Right cardiac atrium (tissue), 5 donors: ENCODE measurements at places on chromosomes 4 and X. TPM values are rescaled to one million over a fixed set of nuclear protein-coding genes. Genes with fewer than 3 reads are reported as not detected.

DNA sequence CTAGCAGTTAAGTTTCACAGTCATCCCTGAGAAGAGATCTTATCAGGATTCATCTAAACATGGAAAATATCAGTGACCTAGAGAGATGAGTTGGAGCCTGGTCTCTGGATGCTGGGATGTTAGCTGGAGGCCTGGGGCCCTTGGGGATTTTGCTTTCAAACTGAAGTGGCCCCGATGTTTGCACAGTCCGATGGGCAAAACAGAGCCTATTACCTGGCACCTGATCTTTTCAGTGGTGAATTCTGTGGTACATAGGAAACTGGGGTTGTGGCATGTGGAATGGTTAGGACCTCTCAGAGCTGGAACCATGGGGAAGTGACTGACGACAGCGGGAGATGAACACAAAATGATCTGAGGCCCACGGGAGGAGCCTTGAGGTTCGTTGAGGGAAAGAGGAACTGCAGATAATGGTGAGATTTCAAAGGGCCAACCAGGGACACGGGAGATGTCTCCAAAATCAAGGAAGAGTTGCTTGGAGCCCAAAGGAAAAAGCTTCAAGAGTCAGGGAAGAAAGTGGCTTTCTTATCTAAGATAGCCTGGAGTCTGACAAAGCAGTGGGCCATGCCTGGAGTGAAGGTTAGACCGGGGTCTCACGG, 17.8 kb upstream of the TENM3 start:
- no peak for DNase-seq

Gene ODAPH
- total RNA-seq, result not detected

Gene CT45A1
- not detected for total RNA-seq

Gene CTAG1B
- not detected for total RNA-seq

DNA sequence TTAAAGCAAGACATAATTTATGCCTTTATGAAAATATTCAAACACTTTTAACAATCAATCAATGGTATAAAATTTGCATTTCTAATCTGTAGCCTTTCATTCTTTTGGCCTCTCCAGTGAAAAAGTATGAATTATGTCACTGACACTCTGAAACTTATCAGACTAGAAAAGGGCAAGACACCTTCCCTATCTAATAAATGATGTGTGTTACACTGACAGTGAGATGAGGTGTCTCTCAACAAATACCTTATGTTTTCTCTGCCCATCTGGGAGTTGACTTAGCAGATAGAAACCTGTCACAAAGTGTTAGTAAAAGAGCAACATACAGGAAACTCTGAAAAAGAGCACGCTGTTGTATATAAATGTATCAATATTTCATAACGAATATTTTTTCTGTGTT, 94.2 kb upstream of the TECRL start:
- DNase-seq, result no peak

- no peak for DNase-seq
Measured at GRCh38 chrX:23864742-23865326, 42.9 kb downstream of the APOO start.

GRCh38 chr4:7006411-7006810, 36.8 kb upstream of the TADA2B start:
- no peak for DNase-seq

Gene TLR7
- total RNA-seq, result 0.25 TPM

DNA sequence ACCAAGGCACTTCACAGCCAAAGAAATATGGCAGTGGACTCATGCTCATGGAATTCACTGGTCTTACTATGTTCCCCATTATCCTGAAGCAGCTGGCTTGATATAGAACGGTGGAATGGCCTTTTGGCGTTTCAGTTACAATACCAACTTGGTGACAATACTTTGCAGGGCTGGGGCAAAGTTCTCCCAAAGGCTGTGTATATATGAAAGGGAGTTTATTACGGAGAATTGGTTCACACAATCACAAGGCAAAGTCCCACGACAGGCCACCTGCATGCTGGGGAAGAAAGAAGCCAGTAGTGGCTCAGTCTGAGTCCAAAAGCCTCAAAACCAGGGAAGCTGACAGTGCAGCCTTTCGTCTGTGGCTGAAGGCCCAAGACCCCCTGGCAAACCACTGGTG, 50.8 kb upstream of the SMARCAD1 start:
- DNase-seq, result no peak

- no peak for DNase-seq
Measured at GRCh38 chrX:16528620-16529019, 121.3 kb upstream of the S100G start.

DNA sequence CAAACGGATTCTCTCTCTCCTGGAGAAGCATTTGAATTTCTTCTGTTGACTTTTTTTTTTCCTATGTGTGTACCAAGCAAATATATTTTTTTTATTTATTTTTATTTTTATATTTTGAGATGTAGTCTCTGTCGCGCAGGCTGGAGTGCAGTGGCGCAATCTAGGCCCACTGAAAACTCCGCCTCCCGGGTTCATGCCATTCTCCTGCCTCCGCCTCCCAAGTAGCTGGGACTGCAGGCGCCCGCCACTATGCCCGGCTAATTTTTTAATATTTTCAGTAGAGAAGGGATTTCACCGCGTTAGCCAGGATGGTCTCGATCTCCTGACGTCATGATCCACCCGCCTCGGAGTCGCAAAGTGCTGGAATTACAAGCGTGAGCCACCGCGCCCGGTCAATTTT, 549.5 kb upstream of the GNPDA2 start:
- DNase-seq, result no peak

- DNase-seq, result no peak
Measured at GRCh38 chrX:44062840-44063239, 89.7 kb upstream of the NDP start.

Gene ARMCX2
- 46.6 TPM for total RNA-seq

DNA sequence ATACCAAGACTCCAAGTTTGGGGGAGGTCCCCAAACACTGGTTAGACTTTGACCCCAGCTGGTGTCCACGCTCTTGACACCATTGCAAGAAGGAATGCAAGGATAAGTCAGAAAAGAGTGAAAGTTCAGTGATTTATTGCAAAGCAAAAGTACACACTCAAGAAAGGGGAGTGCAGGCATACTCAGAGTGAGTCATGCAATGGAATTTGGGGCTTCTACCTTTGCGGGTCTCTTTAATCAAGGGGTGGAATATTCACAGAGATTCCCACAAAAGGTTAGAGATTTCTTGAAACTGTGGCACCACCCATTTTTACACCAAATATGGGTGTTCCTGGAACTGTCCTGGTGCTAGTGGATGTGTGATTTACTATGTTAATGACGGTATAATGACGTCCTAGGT, 5.2 kb upstream of the SMIM10L2A start:
- DNase-seq, result no peak

DNA sequence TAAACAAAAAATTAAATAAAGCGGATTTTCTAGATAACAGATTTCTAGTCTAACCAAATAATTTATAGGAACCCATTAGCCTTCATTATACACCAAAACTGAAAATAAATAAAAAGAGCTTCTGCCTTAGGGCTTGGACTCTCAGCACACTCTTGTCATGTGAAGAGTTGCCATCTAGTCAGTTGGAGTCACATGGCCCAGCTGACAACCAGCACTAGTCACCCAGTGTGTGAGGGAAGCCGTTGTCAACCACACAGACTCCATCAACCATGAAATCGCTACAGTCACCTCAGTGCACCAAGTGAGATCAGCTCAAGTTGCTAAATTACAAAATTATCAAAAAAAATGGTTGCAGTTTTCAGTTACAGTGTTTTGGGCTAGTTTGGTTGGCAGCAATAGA, 470.0 kb downstream of the GASK1B start:
- no peak for DNase-seq

- DNase-seq, result no peak
Measured at GRCh38 chrX:38754102-38754790, 47.0 kb upstream of the MID1IP1 start.

DNA sequence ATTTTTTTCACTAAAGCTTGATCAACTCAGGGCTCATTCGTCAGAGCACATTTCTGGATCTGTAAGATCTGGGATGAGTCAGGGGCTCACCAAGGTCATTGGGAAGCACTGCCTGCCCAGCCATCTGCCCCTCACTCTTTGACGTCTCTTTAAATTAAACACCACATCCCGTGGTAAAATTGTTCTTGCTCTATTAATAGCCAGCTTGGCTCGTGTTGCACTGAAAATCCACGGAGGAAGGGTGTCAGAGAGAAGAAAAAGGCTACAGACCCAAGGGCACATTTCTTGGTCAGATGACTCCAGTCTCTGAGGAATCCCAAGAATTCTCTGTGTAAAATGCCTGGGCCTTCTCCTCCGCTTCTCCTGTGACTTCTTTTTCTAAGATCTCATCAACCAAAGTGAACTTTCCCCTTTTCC, 45.7 kb upstream of the GATB start:
- DNase-seq, result no peak

Gene TECRL
- total RNA-seq, result 773 TPM

Gene MAGEA1
- not detected for total RNA-seq

- no peak for DNase-seq
Measured at GRCh38 chr4:141036786-141037185, 96.5 kb downstream of the RNF150 start.

Gene TAB3
- total RNA-seq, result 14.7 TPM

GRCh38 chr4:15007201-15007600, 4.9 kb downstream of the CPEB2 start:
- no peak for DNase-seq

- no peak for DNase-seq
Measured at GRCh38 chr4:15809466-15809865, 31.3 kb downstream of the CD38 start.

Gene OPN1LW
- not detected for total RNA-seq

Gene CENPI
- total RNA-seq, result 0.31 TPM

DNA sequence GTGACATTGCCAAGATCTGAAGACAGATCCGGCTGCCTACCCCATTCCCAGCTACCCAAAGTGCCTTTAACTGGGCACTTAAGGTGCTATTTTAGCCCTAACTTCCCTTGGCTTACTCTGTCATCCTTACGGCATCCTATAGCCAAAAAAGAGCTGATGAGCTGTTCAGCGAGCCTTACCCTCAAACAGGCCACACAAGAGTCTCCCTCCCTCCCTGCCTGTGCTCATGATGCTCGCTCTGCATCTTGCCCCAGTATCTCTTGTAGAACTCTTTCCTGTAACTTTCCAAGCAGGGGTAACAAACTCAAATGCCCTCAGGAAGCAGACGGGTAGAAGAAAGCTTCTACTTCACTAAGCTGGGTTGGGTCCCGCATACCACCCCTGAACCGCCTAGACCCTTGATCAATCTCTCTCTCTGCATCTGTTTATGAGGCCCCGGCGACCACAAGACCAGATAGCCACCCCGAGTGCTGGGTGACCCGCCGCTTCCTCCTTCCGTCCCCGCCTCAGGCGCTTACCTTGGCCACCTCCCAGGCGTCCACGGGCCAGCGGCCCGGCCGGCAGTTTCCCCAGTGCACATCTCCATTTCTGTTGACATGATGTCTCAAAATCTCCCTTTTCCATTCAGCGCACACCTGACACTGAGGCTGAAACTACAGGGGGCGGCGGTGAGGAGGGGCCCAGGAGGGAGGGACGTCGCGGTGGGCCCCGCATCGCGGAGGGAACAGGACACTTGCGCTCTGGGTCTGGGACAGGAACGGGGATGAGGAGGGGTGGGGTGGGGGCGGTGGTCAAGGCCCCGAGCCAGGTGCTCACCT, 663 bp downstream of the CXorf38 start:
- DNase-seq, result peak; percentile 86

Gene HHIP
- total RNA-seq, result not detected

Gene MXRA5
- 3.1 TPM for total RNA-seq

GRCh38 chrX:8366481-8366880, 98.1 kb upstream of the VCX3B start:
- no peak for DNase-seq

Gene JADE1
- total RNA-seq, result 26.0 TPM

Gene ABCD1
- total RNA-seq, result 14.1 TPM

Gene CXorf49
- not detected for total RNA-seq

DNA sequence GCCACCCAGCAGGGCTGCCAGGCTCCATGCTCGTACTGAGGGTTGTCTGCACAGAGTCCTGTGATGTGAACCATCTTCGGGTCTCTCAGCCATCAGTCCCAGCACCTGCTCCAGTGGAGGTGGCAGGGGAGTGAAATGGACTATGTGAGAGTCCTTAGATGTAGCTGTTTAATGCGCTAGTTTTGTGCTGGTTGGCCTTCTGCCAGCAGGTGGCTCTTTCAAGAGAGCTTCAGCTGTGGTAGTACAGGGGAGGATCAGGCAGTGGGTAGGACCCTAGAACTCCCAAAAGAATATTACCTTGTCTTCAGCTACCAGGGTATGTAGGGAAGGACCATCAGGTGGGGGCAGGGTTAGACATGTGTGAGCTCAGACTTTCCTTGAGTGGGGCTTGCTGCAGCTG, 1066.0 kb downstream of the GLUD2 start:
- no peak for DNase-seq

DNA sequence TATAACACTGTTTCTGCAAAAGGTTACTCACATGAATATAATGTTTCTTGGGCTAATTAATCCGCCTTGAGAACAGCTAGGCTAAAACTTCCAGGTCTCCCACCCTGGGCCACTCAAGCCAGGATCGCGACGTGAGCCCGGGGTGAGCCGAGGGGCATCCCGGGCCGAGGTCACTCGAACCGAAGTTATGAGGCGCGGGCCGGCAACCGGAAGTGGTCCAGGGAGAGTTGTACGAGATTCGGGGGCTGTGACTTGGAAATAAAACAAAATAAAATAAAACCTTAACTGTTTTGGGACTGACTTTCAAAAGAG, 317 bp downstream of the CMC4 start:
- no peak for DNase-seq

Gene HELT
- not detected for total RNA-seq

DNA sequence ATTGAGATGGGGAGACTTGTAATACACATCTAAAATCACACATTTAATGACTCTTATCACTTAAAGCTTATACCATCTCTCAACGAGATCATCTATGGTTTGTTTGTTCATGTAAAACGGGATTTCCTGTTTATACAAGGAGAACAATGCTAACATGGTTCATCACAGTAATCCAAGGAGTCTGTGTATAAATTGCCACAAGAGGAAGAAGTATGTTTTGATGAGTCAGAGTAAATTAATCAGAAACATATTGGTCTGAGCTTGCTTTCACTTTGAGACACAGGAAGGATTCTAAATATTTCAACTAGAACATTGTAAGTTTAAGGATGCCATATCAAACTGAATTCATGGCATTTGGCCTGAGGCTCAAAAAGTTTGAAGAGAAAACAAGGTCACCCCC, 594.1 kb downstream of the GLUD2 start:
- no peak for DNase-seq

Gene SPIN2A
- total RNA-seq, result not detected

Gene GSPT2
- 10.5 TPM for total RNA-seq

GRCh38 chr4:17170131-17170530, 271.7 kb upstream of the LDB2 start:
- no peak for DNase-seq

- no peak for DNase-seq
Measured at GRCh38 chr4:182224192-182224850, 18.9 kb upstream of the TENM3 start.

GRCh38 chr4:122205687-122206086, 53.6 kb downstream of the BLTP1 start:
- DNase-seq, result no peak

Gene MAB21L2
- 2.2 TPM for total RNA-seq

Gene WDR1
- total RNA-seq, result 209 TPM

Gene POU3F4
- not detected for total RNA-seq
